ENCODE measurements at places on chromosomes 6 and 20. TPM values are rescaled to one million over a fixed set of nuclear protein-coding genes. Genes with fewer than 3 reads are reported as not detected.

The FAM209B gene
- 0.33 TPM for total RNA-seq

The HLA-G gene
- total RNA-seq: not detected

The LEMD2 gene
- 58.5 TPM for total RNA-seq

The ENPP3 gene
- total RNA-seq: 0.19 TPM

The PAK5 gene
- not detected for total RNA-seq

The PDYN gene
- not detected for total RNA-seq

The MATN4 gene
- total RNA-seq: 0.17 TPM

The SEMG1 gene
- not detected for total RNA-seq

The VARS2 gene
- 11.7 TPM for total RNA-seq

The POM121L2 gene
- total RNA-seq: not detected

The HMGN3 gene
- total RNA-seq: 69.3 TPM

The SPATA2 gene
- total RNA-seq: 1.2 TPM

The FAM83C gene
- not detected for total RNA-seq

The GHRH gene
- not detected for total RNA-seq

The PRR3 gene
- 3.5 TPM for total RNA-seq

The ZNF512B gene
- 10.0 TPM for total RNA-seq

The RBPJL gene
- total RNA-seq: not detected

The HACE1 gene
- 19.8 TPM for total RNA-seq

The AVP gene
- not detected for total RNA-seq

All from dermis blood vessel endothelial cell (primary cell).